ENCODE measurements at places on chromosomes 12 and 14. TPM values are rescaled to one million over a fixed set of nuclear protein-coding genes. Genes with fewer than 3 reads are reported as not detected.

DNA sequence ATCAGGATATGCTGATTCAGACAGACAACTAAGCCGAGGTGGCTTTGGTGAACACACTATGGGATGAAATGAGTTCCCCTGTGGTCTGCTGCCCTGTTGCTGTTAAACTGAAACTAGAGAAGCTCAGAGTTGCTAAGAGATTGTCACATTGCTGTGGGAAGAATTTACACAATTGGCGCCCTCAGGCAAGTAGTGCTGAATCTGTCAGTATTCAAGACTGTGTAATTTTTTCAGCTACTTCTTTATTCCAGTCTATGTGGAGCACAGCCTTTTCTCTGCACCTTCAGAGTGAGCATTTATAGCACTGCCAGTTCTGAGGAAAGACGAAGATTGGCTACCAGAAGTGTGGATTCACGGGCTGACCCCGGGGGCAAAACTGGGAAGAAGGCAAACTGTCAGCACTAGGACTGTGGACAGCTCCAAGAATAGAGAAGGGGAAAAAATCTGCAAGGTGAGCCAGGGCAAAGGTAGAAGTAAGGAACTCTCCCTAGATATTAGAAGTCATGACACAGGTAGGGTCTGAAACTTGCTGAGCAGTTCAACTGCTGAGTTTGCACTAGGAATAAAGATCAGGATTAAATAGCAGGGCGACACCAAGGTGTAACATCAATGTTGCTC, 218.8 kb upstream of the TMPO start:
- no peaks in the 10 kb centered on the region for H3K36me3 ChIP-seq

GRCh38 chr12:69616025-69616424, 5.3 kb upstream of the LRRC10 start:
- no peak overlapping the region for H3K4me3 ChIP-seq
- no peaks in the 10 kb centered on the region for H3K4me1 ChIP-seq
- DNase-seq: no peak
- H3K36me3 ChIP-seq: no peaks in the 10 kb centered on the region
- no peak overlapping the region for H3K27ac ChIP-seq

DNA sequence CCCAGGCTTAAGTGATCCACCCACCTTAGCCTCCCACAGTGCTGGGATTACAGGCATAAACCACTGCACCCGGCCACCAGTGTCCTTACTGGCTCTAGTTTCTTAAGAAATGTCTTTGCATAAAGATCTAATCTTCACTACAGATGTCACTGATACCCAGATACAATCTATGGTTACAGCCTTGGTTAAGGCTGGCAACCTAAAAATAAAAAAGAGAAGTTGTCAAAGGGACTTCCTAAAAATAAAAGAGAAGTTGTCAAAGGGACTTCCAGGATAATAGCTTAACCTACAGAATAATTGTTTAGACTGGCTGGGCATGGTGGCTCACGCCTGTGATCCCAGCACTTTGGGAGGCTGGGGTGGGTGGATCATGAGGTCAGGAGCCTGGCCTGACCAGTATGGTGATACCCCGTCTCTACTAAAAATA, 27.6 kb downstream of the ETFBKMT start:
- H3K4me3 ChIP-seq: no peak overlapping the region
- H3K27ac ChIP-seq: no peak overlapping the region
- H3K4me1 ChIP-seq: no peaks in the 10 kb centered on the region
- no peaks in the 10 kb centered on the region for H3K36me3 ChIP-seq
- DNase-seq: no peak

DNA sequence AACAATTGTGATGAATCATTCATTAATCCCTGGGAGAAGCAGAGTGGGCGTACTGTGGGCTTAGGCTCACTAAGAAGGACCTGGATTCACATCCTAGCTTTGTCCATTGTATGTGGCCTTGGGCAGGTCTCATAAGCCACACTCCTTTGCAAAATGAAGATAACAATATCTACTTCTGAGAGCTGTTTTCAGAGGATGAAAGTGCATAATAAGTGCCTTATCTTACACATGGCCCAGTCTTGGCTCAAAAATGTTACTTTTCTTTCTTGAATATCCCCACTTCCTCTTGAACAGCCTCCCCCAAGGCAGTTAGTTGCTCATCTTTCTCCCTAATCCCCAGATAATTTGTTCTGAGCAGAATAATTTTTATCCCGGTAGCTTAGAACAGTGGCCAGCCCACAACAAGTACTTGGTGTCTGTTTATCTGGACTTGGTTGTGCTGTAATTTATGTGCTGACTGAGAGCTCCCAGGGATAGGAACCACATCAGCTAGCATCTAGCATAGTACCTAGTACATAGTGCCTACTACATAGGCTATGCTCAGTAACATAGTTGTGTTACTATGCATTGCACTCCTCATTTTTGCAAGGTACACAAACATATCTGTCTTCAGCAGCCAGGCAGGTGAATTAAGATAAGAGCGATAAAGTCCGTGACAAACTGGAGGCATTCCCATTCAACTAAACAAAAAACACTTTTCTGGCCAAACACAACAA, 61.7 kb upstream of the NUDT4 start:
- no peak overlapping the region for H3K27ac ChIP-seq
- DNase-seq: peak; percentile 33
- no peaks in the 10 kb centered on the region for H3K4me1 ChIP-seq

DNA sequence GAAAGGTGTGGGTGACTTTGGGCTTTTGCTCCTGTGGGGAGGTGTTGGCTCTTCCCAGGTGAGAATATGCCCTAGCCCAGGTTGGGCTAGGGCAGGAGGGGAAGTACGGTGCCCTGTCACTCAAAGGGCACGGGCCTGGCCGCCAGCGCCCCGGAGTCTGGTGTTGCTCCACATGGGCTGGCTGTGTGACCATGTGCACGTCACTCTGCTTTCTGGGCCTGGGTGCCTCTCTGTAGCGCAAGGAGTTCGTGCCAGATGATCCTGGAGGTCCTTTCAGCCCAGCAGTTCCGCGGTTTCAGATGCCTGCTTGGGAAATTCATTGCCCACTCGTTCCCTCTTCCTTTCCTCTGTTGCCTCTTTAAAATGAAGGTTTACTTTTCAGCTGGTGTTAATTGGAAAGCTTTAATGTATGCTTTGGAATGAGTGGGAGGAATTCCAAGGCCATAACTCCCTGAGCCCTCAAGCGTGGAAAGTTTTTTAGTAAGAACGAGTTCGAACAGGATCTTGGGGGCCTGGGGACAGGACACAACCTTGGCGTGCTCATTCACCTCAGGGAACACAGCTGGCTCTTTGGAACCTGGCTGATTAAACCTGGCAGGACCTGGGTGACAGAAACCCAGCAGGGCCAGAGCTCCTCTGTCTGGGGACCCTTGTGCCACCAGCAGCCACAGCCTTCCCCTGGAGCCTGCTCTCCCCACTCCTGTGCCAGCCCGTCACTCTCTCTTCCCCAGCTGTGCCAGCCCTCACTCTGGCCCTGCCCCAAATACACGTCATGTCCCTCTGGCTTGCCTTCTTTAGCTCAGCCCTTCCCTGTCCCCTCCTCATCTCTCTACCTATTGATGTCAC, 42.8 kb downstream of the TSPAN9 start:
- H3K4me3 ChIP-seq: no peak overlapping the region
- no peaks in the 10 kb centered on the region for H3K27me3 ChIP-seq
- peaks cover 39% of the 10 kb centered on the region for H3K4me1 ChIP-seq
- no peaks in the 10 kb centered on the region for H3K36me3 ChIP-seq

GRCh38 chr12:57810450-57810849, 8.1 kb downstream of the AVIL start:
- no peak overlapping the region for H3K27ac ChIP-seq
- H3K4me1 ChIP-seq: no peaks in the 10 kb centered on the region
- peaks cover 8% of the 10 kb centered on the region for H3K36me3 ChIP-seq
- H3K4me3 ChIP-seq: no peak overlapping the region

GRCh38 chr14:69612014-69612782, 802 bp downstream of the SUSD6 start:
- DNase-seq: peak; percentile 51
- H3K27me3 ChIP-seq: no peaks in the 10 kb centered on the region
- H3K27ac ChIP-seq: peak overlapping the region; percentile 89
- H3K36me3 ChIP-seq: no peaks in the 10 kb centered on the region

DNA sequence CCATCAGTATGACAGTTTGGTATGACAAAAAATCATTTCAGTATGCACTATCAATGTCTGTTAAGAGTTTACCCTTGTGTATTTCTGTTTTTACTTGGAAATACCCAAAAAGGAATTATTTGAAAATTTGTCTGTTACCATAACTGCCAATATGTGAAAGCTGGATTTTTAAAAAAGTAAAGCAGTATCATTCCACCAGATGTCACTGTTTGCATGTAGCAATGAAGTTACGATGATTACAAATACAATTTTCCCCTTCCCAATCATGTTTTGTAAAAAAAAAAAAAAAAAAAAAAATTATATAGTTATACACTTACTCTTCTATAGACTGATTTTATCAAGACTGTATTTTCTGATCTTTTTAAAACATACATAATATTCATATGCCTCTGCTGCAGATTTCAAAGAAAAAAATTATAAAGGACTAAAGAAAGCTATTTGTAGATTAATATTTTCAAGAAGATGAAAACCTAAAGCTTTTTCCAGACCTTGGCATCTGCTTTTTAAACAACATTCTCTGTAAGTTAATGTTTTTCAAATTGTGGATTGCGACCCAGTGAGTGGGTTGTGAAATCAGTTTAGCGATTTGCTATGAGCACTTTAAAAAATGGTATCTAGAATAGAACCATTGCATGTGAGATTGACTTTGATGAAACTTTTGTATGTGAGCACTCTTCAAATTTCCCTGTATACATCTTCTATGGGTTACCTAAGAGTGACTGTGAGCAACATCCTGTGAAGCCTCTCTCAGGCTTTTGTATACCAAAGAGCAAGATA, 114.2 kb downstream of the TTC6 start:
- no peak overlapping the region for H3K4me3 ChIP-seq
- H3K27ac ChIP-seq: no peak overlapping the region

DNA sequence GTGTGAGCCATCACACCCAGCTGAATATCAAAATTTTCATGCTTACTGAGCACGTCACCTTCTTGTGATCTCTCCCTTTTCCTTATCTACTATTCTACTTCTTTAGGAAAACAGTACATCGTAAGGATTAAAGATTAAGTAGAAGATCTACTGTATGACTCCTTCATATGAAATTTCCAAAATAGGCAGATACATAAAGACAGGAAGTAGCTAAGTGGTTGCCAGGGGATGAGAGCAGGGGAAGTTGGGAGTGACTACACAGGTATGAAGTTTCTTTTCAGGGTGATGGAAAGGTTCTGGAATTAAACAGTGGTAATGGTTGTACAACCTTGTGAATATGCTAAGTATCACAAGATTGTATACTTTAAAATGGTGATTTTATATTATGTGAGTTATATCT, 36.5 kb upstream of the CERS5 start:
- no peak for DNase-seq
- peaks cover 20% of the 10 kb centered on the region for H3K36me3 ChIP-seq
- H3K27me3 ChIP-seq: no peaks in the 10 kb centered on the region
- H3K4me1 ChIP-seq: peaks cover 29% of the 10 kb centered on the region

- H3K36me3 ChIP-seq: no peaks in the 10 kb centered on the region
- H3K4me1 ChIP-seq: no peaks in the 10 kb centered on the region
These were observed 57.2 kb upstream of the PELI2 start for GRCh38 chr14:56061051-56061450.

DNA sequence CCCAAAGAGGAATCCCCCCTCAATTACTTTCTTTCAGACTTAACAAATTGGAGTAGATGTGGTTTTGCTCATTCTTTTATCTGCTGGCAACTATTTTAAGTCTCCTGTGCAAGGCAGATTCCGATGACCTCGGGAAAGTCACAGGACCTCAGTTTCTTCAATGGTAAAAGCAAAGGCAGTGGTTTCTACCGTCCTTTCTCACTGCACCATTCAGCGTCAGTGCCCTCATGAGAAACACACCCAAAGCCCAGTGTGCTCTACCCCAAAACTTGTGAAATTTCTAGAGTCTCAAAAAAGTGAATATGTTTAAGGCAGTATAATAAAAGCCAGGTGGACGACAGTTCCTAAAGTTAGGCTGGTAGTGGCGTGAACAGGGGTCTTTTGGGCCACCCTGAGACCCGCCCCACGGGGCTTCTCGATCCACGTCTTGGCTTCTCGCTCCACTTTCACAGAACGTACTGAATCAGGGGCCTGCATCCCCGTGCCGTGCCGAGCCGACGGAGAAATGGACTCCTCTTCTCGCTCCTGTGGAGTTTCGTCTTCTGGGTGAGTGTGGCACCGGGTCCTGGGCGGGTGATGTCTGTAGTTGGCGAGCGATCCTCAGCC, 1.3 kb upstream of the ARHGAP5 start:
- peaks cover 17% of the 10 kb centered on the region for H3K4me1 ChIP-seq
- H3K4me3 ChIP-seq: peak overlapping the region; percentile 56
- H3K27ac ChIP-seq: peak overlapping the region; percentile 53
- no peaks in the 10 kb centered on the region for H3K36me3 ChIP-seq

DNA sequence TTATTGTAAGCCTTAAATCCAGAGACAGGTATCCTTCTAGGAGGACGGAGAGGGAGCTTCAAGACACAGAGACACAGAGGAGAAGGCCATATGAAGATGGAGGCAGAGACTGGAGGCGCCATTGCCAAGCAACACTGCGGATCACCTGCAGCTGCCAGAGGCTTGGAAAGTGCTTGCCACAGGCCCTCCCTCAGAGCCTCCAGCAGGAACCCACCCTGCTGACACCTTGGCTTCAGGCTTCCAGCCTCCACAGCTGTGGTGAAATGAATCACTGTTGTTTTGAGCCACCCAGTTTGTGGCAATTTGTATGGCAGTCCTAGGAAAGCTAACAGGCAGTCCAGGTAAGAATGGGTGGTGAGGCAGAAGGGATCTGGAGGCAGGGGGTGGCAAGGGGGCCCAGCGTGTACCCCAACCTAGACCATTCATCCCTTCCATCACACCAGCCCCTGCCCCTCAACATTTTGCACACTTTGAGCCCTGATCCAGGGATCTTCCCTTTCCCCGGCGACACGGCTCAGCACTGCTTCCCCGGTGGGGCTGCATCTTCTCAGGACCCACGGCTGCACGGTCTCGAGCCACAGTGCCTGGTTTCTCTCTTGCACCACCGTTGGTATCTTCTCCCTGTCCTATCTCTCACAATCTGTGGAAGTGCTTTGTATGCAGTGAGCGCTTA, 22.3 kb upstream of the BCDIN3D start:
- no peak overlapping the region for H3K4me3 ChIP-seq
- H3K27me3 ChIP-seq: peaks cover 7% of the 10 kb centered on the region
- no peak overlapping the region for H3K27ac ChIP-seq
- H3K4me1 ChIP-seq: peaks cover 20% of the 10 kb centered on the region

DNA sequence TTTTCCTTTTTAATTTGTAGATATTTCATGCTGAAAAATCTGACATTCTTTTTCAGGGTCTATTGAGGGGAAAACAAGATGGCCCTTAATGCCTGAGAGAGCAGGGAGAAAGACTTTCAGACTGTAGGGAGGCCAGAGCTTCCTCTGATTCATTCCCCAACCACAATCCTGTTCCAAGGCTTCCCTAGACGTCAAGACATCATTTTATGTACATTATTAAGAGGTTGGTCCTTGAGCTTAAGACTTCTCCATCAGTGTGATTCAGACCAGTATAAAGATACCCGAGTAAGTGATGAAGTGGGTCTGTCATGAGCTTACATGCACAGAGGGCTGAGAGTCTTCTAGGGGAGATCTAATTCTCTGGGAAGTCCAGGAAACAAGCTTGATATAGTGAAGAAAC, 57.3 kb downstream of the AVPR1A start:
- no peaks in the 10 kb centered on the region for H3K4me1 ChIP-seq
- no peak overlapping the region for H3K27ac ChIP-seq
- no peak overlapping the region for H3K4me3 ChIP-seq

- no peaks in the 10 kb centered on the region for H3K27me3 ChIP-seq
- DNase-seq: no peak
- H3K4me3 ChIP-seq: no peak overlapping the region
- peaks cover 59% of the 10 kb centered on the region for H3K4me1 ChIP-seq
- H3K27ac ChIP-seq: no peak overlapping the region
These were observed 38.0 kb downstream of the LTBP2 start for GRCh38 chr14:74574090-74574433.

DERA gene
- total RNA-seq: 41.5 TPM

ZNF605 gene
- total RNA-seq: 11.0 TPM

SYCP3 gene
- total RNA-seq: 0.25 TPM

PRB2 gene
- total RNA-seq: not detected

ANKRD33 gene
- total RNA-seq: 0.95 TPM

SDR9C7 gene
- total RNA-seq: not detected

All from endothelial cell of umbilical vein (primary cell).